ENCODE measurements at places on chromosomes 11 and 22.

- no peak for DNase-seq
Observed at GRCh38 chr11:90221803-90222458, 918 bp downstream of the CHORDC1 start.

DNA sequence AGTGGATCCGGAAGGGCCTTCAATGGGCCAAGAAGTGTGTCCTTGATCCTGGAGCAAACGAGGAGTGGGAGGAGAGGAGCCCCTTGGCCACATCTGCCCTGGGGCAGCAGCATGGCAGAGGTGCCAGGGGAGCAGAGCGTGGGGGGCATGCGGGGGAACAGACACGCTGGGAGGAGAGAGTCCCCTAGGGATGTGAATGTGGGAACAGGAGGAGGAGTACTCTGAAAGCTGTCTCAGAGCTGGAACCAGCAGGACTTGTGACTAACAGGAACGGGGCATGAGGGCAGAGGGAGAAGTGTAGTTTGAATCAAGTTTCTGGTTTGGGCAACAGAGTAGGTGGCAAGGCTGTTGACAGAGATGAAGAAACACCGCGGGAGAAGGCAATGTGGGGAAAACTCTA lies 54.5 kb upstream of the SLC35C1 start:
- DNase-seq, result no peak

- peak; percentile 12 for DNase-seq
Observed at GRCh38 chr11:107859459-107860239, 1.1 kb upstream of the SLC35F2 start.

DNA sequence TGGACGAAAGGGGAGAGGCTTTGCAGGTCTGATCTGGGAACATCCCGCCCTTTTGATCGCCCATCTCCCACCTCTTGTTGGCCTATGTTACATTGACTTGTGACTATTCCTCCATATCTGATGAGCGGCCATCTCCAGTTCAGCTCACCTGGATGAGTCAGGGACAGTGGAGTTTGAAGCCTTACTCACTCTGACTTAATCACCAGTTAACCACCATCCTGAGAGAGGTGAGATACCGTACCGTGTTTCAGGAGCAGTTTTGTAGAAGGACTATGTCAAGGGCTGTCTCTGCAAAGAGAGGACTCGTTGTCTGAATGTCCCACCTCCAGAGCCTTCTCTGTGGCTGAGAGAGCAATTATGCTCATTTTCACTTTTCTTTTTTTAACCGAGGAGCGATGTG lies 771.7 kb downstream of the NTM start:
- no peak for DNase-seq

- no peak for DNase-seq
Observed at GRCh38 chr11:106471276-106471675, 393.8 kb downstream of the AASDHPPT start.

- no peak for DNase-seq
Observed at GRCh38 chr11:27532652-27533325, 26.2 kb upstream of the LIN7C start.

- peak; percentile 70 for DNase-seq
Observed at GRCh38 chr22:46071451-46072109, 78.7 kb upstream of the PPARA start.

- DNase-seq, result no peak
Observed at GRCh38 chr11:127815331-127815730, 772.0 kb downstream of the ETS1 start.

- no peak for DNase-seq
Observed at GRCh38 chr22:50002791-50003190, 9.8 kb downstream of the IL17REL start.

DNA sequence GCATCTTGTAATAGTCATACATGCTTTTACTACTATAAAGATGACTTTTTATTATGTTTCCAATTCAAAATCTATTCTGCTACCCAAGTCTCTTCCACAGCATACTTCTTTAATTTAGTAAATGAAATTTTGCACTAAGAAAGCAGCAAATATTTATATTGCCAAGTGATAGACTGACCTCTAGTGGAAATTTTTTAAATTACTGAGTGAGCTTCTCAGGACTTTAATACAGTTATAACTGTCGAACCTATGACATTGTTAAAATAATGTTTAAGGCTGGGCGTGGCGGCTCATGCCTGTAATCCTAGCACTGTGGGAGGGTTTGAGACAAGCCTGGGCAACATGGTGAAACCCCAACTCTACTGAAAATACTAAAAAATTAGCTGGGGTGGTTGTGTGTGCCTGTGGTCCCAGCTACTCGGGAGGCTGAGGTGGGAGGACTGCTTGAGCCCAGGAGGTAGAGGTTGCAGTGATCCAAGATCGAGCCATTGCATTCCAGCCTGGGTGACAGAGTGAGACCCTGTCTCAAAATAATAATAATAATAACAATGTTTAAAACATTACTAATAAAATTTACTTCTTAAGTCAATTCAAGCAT lies 27.3 kb downstream of the STK33 start:
- DNase-seq, result no peak

DNA sequence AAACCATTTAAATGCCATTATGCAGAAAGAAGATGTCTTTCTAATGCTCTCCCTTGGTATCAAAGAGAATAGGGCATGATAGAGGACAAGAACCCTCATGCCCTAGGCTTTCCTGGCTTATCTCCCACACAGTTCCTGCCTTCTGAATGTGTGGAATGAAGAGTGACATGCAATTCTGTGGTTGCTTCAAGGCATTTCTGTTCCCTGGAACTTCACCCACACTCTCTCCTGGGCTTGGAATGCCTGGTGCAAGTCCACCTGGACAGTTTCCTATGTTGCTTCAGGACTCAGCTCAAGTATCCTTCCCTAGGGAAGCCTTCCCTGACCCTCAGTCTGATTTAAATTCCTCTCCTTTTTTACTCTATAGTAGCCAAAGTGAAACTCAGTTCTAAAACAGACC lies 53.8 kb upstream of the DRD2 start:
- no peak for DNase-seq

DNA sequence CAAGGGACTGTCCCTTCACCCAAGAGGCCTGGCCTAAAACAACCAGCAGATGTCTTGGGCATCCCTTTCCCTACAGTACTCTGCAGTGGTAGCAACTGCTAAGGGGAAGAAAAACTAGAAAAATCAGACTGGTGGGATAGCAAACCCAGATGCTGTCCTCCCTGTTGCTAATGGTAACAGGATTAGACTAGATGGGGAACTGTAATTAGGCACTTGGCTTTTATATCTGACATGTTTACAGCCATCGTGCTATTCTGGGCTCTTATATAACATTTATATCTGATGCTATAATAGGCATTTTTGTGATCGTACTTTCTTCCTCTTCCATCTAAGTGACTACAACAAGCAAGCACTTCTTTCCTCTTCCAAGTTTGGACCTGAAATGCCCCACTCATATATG lies 316.7 kb downstream of the DLG2 start:
- no peak for DNase-seq

DNA sequence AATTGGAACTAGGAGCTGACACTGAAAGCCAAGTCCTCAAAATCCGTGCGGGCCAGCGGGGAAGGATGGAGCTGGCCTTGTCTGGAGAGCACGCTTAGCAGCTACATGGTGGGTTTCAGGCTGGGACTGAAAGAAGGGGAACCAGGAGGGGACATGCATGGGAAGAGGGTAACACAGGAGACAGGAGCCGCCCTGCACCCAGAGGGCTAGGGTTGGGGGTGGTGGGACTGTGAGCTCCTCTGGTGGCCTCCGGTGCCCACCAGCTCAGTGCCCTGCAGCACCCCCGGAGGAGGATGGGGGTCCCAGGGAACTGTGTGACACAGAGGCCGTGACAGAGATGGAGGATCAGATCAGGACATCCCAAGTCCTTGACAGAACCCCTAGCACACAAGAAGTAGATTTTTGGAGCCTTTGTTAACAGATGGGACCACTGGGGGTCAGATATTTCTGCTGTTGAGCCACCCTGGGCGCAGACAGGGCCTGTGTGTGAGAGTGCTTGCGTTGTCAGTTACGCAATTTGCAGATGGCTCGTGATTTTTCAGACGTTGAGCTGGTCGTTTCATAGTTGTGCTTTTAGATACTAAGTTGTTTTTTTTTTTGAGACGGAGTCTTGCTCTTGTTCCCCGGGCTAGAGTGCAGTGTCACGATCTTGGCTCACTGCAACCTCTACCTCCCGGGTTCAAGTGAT lies 21.3 kb upstream of the GRAMD4 start:
- no peak for DNase-seq

GRCh38 chr11:27997344-27997743 lies 110.6 kb downstream of the KIF18A start:
- DNase-seq, result no peak

DNA sequence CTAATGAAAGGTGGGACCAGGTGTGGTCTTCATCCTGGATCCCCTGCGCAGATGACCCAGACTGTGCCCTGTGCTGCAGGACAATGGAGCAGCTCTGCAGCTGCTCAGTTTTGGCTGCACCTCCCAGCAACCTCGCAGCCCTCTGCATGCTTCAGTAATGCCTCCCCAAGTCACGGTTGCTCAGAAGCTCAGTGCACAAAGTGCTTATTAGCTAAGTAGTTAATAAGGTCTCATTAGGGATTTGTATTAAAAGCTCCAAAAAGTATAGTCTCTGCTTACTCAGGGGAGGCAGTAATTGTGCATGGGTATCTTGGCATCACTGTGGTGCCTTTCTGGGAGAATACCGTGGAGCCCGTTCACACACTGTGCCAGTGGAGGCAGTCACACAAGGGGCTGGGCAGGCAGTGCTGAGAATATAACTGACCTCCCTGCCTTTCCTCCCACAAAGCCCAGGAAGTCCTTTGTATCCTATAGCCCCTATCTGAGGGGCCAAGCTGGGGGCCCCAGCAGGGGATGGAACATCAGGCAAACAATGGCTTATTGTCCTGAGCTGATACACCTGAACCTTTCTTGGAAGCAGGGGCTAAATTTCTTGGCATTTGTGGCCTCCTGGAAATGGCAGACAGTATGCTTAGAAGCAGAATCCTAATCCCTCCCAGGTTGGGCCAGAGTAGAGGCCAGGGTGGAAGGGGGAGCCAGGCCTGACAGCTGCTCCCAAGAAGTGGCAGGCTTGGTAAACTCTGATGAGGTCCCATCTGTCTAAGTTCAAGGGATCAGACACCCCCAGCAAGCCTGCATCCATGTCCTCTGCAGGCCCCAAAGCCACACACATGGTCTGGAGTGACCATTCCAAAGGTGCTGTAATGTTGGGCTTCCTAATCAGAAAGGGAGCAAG lies 125.5 kb upstream of the PARVA start:
- DNase-seq, result no peak

GRCh38 chr11:100910808-100911207 lies 218.8 kb downstream of the PGR start:
- no peak for DNase-seq

- DNase-seq, result no peak
Observed at GRCh38 chr11:19352072-19352770, 111.5 kb upstream of the E2F8 start.

GRCh38 chr11:66768088-66768521 lies 39.1 kb upstream of the SPTBN2 start:
- DNase-seq, result no peak

- DNase-seq, result peak; percentile 70
Observed at GRCh38 chr11:61336171-61336935, 3.3 kb downstream of the TKFC start.

DNA sequence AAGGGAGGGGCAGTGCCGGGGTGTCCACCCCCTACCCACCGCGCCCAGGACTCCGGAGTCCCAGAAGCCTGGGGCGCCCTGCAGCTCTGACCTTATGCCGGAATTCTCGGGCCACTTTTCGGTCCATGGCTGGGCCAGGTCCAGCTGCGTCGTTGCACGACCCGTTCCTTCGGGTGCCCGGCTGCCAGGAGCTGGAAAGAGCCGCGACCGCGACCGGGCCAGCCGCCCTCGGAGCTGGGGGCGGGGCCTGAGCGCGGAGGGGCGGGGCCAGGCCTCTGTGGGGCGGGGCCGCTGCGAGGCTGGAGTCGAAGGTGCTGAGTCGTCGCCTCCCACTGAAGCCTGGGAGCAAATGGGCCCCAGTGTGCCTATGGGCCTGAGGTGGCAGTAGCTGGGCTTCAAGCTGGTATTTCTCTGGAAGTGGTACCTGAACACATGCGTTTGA lies at the start of gene USH1C:
Gene USH1C (minus strand): TSS at position 236 of the 442 bp plus-strand sequence. CDS start 109 bp downstream, at position 127.
- DNase-seq, result no peak

DNA sequence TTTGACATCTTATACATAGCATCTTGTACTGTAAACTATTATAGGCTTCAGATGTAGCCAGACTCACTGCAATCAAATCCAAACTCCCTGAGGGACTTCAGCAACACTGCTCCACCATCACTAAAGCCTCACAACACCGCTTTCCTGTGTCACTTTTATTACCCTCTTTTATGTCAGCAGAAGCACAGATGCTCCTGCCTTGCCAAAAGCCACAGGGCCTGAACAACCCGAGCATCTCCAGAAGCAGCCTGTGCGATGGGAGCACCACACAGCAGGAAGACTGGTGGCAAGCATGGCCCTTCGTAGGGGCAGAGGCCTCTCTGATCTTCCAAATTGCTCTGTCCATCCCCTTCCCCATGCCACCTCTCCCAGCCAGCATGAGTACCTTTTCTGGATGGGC lies 22.9 kb downstream of the TMEM123 start:
- no peak for DNase-seq

GRCh38 chr11:1401656-1402221 lies 12.0 kb downstream of the BRSK2 start:
- DNase-seq, result no peak

DNA sequence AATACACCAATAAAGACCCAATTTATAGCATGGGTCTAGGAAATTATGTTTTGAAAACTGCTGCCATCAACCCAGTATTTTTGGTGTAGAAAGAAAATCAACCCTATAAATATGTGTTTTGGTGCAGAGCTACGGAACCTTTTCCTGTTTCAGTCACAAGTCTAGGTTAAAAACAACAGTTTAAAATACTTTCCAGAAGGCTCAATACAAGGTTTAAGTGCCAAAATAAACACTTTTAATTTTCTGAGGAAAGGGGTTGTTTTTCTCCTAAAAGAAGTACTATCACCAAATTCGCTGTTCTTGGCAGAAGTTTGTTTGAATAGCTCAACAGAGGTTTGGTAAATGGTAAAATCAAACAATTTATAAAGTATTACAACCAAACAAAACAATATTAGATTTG lies 201.3 kb downstream of the TMEM135 start:
- no peak for DNase-seq

GRCh38 chr11:117199053-117199915 lies at the start of gene TAGLN:
Gene TAGLN, plus strand, starts transcription at chr11:117199370. Its CDS starts 3,644 bp downstream, at chr11:117203014.
- DNase-seq, result no peak

- peak; percentile 64 for DNase-seq
Observed at GRCh38 chr22:20566420-20567260, 59.2 kb downstream of the MED15 start.

GRCh38 chr22:42431401-42432019 lies 693 bp downstream of the NFAM1 start:
- no peak for DNase-seq

GRCh38 chr11:28757725-28758515 lies 649.7 kb downstream of the METTL15 start:
- DNase-seq, result no peak

DNA sequence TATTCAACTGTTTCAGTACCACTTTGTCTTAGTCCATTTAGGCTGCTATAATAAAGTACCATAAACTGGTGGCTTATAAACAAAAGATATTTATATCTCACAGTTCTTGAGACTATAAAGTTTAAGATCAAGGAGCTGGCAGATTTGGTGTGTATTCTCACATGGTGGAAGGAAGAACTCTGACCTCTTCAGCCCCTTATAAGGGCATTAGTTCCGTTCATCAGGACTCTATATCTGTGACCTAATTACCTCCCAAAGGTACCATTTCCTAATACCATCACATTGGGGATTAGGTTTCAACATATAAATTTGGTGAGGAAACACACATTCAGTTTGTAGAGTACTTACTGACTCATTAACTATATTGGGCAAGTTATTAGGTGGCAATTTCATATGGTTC lies 10.7 kb upstream of the ARL14EP start:
- no peak for DNase-seq

GRCh38 chr11:62125881-62126280 lies 2.1 kb downstream of the INCENP start:
- DNase-seq, result no peak

Measured in activated CD4-positive, alpha-beta T cell treated with anti-CD3 and anti-CD28 coated beads, Interleukin-2, amount 50 U/mL, for 4 hours (primary cell).